Stimulated activated CD8-positive, alpha-beta memory T cell treated with anti-CD3 and anti-CD28 coated beads, Interleukin-15, amount 100 ng/mL, for 48 hours (primary cell): ENCODE measurements at places on chromosomes 2 and 18.

DNA sequence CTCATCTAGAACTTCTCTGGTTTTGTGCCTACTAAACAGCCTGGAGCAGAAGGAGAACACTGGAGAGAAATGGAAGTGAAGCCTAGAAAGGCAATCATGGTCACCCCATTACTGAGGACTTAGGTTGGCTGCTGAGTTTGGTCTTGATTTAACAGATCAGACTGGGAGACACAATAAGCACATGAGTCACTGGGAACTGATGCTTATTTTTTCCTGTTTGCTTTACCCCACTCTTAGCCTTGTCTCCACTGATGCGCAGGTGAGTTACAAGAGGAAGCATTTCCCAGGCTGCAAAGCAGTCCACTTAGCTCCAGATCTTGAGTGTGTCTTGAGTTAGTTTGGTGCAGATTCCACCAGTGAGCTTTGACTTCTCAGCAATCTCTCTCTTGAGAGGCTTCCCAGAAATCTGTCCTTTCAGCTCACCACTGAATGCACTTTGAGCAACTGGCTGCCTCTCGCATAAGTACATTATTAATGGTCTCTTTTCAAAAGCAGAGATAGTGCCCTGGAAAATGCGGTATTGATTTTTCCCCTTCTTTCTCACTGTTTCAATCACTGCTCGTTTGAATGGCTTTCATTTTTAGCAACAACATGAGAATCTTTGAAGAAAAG, 390.2 kb upstream of the SETBP1 start:
- DNase-seq: no peak

GRCh38 chr2:31187166-31187565, 30.1 kb downstream of the CAPN14 start:
- DNase-seq: no peak

DNA sequence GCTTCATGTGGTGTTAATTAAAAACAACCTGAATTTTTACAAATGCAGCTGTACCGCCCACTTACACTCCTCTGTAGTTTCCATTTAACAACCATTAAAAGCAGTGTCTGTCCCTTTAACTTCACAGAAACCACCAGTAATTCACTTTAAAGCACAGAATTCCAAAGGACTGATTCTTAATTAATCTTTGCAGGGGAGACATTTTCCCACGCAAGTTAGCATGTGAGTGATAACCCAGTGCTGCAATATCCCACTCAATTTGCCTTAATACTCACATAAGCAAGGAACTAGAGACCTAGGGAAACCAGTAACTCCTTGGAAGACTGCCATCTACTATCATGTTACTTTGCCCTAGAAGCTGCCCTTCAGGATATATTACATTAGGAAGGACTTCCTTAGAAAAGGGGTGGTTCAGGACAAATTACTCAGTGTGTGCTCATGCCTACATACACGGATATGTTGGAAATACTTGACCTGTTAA, 102.3 kb downstream of the OSR1 start:
- DNase-seq: no peak

DNA sequence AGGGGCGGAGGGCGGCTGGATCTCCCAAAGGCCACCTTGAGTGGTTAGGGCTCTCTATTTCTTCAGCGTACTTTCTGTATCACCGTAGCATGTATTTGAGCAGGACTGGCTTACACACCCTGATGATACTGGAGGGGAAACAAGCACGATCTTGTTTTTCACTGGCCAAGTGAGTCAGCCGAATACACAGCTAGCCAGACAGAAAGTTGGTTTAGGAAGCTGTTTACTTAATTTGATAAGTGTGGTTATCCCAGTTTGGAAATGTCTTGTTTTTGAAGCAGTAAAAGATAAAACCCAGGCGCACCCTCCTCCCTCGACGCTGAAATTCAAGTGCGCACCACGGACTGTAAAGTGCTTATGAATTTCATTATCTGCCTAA, 582 bp downstream of the RIOK3 start:
- DNase-seq: no peak

DNA sequence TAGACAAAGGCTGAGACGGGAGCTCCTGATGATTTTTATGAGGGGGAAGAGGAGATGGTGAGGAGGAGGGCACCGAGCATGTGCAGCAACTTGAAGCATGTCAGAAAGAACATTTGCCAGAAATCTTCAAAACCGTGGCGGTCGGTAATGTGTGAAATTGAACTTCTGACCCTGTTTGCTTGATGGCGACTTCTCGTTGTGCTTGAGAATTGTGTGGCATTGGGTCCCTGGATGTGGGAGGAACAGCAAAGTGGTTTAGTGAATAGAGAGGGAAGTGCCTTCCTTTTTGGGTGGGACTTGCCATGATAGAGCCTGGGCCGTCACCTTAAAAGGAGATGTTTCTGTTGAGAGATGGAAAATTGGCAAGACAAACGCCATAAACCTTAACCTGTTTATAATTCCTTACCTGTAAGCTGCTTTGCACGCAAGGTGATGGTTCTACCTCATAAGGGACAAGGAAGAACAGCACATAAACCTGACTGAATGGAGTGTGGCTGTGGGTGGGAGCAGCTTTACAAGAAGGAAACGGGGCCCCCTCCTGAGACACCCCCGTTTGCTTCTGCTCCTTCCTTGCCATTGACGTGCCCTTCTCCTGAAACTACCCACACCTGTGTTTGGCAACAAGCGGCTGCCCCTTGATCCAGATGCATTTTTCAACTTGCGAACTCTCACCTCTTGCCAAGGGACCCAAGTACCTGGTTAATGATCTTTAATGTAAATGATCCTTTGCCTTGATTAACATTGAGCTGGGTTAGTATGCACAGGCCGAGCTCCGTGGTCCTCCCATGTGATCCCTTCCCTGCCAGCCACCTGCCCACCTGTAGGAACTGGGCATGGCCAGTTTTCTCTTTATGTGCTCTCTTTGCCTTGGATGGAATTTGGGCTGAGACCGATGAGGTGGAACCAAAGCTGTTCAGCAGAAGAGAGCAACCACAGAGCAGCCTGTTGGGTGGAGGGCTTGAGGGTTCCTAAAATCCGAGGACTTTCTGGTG, 153.2 kb downstream of the NEDD4L start:
- DNase-seq: no peak

- DNase-seq: no peak
Observed at GRCh38 chr2:190477661-190478454, 56.7 kb downstream of the NEMP2 start.

DNA sequence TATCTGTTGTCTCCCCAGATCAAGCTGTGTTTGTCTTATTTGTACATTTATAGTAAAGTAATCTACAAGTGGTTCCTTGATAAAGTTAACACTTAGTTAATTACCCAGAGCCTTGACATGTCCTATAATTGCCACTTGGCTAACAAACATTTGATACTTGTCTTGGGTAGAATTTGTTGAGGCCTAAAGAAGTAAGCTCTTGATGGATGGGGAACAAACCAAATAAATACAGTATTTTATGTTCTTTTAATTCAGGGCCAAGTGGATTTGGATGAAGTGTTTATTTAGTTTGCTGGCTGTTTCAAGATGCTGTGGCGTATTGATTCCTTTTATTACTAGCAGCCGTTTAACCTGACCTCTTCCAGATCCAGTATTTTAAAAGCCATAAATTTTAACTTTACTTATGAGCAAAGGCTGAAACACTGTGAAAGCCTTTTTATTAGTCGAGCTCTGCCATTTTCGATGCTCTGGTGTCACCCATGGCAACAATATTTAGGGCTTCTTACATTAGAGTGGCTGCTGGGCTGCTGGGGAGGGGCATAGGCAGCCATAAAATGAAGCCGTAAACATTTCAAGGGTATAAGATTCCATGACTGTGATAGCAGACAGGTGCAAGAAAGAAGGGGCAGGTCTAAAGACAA, 401.6 kb upstream of the NRP2 start:
- DNase-seq: no peak

DNA sequence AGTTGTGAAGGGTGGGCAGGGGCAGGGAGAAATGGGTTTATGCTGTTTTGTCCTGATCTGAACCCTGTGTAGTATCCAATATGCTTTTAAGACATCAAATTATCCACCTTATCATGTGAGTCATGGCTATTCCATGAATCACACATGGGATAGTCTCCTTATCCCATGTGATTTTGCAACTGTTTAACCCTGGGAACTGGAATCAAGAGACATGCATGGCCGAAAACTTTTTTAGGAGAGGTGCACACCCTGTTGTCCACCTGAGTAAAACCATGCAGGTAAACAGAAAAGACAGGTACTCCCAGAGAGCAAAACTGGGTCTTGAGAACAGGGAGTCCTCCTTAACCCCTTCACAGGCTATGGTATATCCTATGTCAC, 490.6 kb upstream of the HS6ST1 start:
- DNase-seq: no peak

DNA sequence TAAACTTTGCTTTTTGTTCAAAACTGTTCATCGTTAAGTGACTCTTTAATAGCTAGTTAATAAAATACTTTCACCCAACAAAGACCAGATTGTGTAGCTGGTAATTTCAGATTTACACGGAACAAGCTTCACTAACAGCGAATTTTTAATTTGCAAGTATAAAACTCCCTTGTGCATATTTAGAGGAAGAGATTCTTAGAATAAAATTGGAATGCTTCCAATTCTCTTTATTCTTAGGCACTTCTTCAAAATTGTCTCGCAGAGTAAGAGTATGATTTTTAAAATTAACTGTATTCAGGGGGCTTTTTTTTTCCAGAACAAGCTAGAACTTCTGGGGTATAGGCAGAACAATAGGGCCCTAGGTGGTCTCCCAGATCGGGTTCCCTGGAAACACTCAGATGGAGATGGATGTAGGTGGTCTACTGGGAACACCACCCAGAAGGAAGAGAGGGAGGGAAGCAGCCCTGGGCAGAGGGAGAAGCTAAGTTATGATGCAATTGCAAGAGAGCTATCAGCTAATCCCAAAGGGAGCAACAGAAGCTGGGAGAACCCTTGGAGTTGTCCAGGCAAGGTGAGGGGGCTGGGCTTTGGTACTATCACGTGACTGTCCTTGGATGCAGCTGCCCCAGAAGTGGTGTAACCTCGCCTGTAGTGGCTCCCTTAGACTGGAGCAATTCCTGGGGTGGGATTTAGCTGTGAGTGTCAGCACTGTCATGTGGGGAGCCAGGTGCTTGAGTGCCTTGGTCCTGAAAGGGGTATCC, 151.7 kb upstream of the ASB18 start:
- no peak for DNase-seq

GRCh38 chr2:86300496-86300895, 36.9 kb downstream of the REEP1 start:
- no peak for DNase-seq

DNA sequence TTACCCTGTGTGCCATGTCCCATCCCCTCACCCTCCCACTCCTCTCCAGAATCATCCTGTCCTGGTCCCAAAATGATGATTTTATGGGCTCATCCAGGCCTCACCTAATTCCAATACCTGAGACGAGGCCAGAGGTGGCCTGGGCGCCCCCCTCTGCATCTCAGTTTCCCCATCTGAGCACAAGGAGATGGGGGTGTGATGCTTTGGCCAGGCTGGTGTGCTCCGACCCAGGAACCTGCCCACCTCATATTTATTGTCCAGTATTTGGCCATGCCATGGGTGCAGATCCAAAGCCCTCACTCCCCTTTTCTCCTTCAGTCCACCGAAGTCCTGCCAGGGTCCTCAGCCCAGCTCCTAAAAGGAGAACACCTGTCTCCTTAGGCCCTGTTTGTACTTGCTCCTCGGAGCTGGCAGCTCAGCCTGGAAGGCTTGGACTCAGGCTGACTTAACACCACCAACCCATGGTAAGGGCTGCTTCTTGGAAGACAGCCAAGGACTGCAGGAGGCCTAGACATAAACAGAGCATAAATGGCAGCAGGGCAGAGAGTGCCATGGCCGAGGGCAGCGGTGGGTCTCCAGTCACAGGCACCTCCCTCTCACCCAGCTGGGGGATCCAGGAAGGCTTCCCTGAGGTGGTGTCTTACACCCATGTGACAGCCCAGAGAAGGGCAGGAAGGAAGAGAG, 3.6 kb downstream of the TEX51 start:
- no peak for DNase-seq

DNA sequence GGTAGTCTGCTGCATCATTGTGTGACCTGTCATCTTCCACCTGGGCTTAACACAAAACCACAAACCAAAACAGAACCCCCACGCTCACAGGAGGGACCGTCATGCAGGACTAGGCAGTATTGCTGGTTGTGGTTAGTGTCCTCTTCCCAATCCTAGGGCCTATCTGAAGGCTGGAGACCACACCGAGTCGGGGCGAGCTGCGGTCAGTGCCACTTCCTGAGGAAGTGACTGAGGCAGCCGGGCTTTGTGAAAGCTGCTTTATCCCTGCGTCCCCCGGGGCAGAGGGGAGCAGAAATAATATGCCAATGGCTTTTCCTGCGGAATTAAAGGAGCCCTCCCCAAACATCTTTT, 22.9 kb downstream of the ZNF532 start:
- peak; percentile 25 for DNase-seq

DNA sequence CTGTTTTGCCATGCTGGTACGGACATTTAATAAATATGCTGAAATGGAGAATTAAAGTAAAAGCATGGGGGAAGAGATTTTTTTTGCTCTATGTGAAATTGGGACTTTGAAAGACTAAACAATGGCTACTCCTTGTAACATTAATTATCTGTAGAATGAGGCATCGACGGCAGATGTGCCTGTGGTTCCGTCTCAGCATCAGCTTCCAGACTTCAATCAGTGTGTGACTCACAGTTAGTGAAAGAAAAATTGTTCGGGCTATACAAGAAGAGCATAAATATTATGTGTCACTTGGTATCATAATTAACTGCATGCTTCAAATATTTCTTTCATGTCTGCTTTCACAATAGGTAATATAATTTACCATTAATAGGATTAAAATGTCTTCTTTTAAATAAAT, 117.0 kb upstream of the SMIM21 start:
- DNase-seq: no peak

DNA sequence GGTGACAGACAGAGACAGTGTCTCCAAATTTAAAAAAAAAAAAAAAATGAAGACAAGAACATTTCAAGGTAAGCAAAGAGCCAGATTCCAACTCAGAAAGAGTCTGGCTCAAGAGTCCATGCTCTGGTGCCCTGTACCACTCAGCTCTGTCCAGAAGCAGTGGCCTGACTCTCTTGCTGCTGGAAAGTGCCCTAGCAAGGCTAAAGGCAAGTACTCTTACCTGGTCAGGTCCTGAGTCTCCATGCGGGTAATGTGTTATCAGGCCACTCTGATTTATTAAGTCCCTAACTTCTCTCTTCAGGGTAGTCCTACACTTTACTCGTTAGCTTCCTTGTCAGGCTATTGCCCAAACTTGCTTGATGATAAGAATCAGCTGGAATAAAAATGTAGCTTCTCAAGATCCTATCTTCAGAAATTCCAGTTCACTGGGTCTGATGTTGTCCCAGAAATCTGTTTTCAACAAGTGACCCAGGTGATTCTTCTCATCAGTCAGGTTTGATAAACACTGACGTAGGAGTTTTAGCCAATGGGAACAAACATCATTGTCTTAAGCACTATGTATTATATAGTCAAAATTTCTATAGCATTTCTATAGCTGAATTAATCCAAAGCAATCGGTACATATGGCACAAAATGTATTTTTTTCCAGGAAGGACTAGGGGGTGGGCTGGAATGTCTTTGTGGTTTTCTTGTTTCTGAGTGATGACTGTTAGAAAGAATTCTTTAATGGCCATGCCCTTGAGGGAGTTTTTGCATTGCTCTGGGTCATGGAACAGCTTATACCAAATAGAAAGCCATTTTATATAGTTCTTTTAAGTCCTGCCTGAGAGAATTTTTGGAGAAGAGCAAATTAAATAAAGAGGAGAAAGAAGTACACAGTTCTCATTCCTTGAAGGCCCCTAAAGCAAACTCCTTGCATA, 139.9 kb upstream of the DNMT3A start:
- DNase-seq: no peak
